ENCODE measurements at places on chromosomes 1 and 21. TPM values are rescaled to one million over a fixed set of nuclear protein-coding genes. Genes with fewer than 3 reads are reported as not detected.

- DNase-seq = no peak
Observed at GRCh38 chr1:156436141-156437036, 64.2 kb downstream of the MEF2D start.

DNA sequence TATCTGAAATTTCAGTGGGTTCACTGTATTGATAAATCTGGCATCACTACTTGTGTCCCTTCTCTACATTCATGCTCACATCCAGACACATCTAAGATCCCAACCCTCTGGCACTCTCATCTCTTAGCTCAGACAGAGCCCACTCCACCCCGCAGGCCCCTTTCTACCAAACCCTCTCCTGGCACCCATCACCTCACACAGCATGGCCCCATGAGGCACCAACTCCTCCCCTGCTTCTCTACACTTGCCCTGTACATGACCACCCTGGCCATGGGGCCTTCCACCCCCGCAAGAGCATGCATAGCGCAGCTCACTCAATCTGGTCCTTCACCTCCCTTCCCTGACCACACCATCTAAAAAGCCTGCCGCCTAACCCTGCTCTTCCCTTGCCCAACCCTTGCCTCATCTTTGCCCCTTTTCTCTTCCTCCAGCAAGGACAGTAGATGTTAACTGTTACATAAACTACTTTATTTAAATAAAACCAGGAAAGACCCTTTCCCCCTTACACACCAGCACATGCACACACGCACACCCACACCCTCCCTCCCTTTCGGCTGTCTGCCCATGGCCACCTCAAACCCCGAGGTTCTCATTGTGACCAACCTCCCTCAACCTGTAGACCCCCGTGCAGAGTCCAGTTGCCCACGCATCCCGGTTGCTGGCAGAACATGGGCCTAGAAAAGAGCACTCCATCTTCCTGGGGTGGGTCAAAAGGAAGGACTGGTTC lies 15.6 kb downstream of the SH3BP5L start:
- DNase-seq = no peak

Gene HES2
- 0.44 TPM for total RNA-seq

DNA sequence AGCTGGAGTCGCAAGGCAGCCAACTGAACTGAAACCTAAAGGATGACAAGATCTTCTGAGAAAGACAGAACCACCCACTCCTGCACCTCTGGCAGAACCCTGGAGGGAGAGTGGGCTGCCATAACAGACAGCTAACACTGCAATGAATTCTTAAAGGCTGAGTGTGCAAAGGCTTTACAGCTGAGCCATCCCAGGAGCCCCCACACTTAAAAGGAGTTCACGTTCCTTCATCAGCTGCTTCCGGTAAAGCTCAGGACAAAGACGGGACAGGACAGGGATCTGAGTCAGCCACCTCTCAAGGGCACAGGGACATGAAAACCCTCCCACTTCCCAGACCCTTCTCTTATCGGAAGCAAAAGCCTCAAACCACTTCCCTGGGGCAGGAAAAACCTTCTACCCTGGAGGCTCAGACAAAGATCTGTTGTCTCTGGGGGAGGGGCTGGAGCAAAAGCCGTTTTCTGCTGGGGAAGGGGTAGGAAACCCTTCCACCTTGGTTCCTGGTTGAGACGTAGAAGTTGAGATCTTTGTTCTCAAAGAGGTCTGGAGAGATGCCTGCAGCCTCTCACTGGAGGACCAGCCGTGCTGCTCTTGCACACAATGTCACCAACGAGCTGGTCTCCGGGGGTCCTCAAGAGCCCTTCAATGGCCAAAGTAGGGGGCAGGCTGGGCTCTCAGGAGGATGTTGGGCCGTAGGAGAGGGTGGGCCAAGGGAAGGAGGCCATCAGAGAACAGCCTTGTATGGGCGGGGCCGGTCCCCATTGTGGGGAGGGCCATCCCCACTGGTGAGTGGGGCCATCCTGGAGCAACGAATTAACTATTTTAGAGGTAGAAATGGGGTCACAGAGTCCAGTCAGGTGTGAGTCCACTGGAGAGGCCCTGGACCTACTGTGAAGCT lies 452.4 kb downstream of the PTPRU start:
- peak; percentile 46 for DNase-seq

Gene NDUFS2
- total RNA-seq = 103 TPM

Gene ARTN
- total RNA-seq = not detected

- DNase-seq = no peak
Observed at GRCh38 chr1:184019069-184019468, 18.5 kb downstream of the COLGALT2 start.

- DNase-seq = no peak
Observed at GRCh38 chr1:235018720-235019444, 109.8 kb downstream of the TOMM20 start.

Gene CSF3R
- 19.7 TPM for total RNA-seq

Gene OLIG2
- not detected for total RNA-seq

DNA sequence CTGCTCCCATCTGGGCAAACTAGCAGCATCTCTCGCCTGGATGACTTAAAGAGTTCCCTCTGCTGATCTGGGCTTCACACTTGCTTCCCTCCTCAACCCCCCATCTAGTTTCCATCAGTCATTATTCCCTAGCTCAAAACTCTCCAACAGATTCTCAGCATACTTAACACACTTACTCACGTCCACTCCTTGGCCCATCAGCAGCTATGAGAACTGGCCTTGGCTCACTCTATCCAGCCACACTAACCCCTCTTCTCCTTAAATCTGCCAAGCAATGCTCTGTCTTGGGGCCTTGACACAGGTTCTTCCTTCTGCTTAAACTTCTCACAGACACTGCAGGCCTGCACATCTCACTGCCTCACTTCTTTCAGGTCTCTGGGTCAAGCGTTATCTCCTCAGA lies 41.6 kb downstream of the GNG12 start:
- DNase-seq = no peak
